ENCODE measurements at places on chromosomes 12 and 14.

DNA sequence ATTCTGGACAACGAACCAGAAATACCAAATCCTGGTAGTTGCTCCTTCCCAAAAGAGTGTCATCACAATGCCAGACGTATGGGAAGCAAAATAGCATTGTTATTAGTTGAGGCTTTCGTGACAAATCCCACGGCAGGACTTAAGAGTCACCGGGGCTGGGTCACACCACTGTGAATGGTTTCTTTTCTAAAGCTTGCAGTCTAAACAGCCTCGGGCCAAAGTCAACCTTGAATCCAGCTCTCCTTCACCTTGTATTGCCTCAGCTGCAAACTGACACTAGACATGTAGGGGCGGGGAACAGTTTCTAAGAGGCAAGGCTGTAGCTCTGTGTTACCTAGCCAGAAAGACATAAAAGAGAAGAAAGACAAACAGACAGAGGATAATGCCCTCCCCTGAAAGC lies 734.8 kb downstream of the MED13L start:
- DNase-seq, result no peak

DNA sequence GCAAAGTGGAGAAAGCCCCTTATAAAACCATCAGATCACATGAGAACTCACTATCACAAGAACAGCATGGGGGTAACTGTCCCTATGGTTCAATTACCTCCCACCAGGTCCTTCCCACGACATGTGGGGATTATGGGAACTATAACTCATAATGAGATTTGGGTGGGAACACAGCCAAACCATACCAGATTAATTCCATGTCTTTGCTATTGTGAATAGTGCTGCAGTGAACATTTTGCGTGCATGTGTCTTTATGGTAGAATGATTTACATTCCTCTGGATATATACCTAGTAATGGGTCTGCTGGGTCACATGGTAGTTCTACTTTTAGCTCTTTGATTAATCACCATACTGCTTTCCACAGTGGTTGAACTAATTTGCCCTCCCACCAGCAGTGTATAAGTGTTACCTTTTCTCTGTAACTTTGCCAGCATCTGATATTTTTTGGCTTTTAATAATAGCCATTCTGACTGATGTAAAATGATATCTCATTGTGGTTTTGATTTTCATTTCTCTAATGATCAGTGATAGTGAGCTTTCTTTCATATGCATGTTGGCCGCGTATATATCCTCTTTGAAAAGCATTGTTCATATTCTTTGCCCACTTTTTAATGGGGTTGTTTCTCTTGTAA lies 29.7 kb upstream of the SAV1 start:
- DNase-seq, result no peak

- no peak for DNase-seq
Observed at GRCh38 chr12:51897181-51897580, 9.3 kb downstream of the ANKRD33 start.

GRCh38 chr12:47874316-47874715 lies 30.5 kb downstream of the VDR start:
- DNase-seq, result no peak

GRCh38 chr14:97178781-97179180 lies 381.6 kb downstream of the VRK1 start:
- no peak for DNase-seq

DNA sequence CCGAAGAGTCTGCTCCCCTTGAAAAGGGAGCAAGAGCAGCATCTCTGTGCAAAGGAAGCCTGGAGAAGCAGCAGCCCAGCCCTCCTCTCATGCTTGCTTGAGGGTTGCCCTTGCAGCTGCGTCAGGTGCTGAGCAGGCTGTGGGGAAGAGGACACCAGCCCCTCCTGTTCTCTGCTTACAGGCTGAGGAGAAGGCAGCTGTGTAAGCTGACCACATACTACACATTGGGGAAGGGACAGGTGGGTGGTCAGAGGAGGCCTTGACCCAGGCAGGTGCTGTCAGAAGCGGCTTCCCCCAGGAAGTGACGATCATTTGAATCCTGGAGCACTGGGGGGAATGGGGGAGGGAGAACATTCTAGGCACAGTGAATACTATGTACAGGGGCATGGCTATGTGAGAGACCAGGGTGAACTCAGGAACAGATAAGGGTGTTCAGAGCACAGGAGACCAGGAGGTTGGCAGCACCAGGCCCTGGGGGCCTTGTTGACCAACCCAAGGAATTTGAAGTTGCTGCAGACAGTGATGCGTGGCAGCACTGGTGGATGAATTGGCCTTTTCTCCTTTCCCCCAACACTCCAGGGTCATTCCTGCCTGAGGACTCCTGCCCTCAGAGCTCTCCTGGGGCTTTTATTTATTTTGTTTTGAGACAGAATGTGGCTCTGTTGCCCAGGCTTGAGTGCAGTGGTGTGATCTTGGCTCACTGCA lies 2.7 kb upstream of the KLC1 start:
- DNase-seq, result no peak

DNA sequence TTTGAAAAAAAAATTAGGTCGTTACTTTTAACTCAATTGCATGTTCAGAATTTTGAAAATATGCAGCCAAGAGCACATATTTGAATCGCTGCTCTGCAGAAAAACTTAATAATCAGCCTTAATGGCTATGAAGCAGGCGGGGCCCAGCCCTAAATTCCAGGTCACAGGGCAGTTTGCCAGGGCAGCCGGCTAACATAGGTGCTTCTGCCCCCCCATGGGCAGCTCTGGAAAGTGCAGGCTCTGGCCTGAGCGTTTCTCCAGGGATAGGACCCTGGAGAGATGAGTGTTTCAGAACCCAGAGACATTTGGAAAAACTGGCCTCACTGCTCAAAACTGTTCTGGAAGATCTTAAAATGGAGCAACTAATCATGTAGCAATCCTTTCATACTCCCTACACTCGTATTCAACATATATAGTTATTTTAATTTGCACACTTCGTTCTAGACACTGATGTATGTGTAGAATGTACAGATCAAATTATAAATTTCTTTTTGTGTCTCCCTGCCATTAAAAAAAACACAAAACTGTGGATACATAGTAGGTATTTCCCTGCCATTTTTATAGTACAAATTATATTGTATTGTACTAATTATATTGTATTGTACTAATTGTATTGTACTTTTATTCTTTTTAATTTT lies 26.0 kb upstream of the PTGR2 start:
- DNase-seq, result peak; percentile 56

- DNase-seq, result peak; percentile 29
Observed at GRCh38 chr12:122356192-122356635, 66.3 kb downstream of the CLIP1 start.

GRCh38 chr14:22505697-22506377 lies 83.2 kb downstream of the DAD1 start:
- no peak for DNase-seq

DNA sequence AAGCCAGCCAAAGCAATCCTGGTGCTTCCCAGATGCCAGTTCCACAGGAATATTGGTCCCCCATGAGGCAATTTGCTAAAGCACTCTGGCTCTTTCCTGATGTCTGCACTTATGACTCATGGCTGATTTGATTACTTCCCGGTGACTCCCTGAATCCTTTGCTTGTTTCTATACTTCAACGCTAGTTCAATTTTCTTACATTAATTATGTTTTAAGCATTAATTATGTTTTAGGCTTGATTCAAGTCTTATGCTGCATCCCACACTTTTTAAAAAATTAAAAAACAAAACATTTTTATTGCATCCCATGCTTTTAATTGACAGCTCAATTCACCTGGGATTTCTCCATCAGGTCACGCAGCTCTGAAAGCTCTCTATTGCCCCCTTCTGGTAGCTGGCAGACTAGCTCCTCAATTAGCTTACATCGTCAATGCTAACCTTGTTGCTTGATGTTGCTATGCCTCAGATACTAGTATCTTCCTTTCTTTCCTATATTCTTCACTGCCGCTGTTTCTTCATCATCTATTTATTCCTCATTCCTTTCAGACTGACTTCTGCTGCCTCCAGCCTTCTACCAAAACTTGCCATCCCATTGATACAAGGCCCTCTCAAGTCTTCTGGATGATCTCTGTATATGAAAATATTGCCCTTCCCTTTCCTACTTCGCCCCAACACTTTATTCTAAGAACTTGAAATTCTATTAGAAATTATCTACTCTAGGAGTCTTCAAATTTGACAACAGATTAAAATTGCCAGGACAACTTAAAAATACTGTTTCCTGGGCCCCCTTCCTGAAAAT lies 32.0 kb downstream of the TSHR start:
- peak; percentile 35 for DNase-seq

GRCh38 chr14:38758661-38759060 lies 344.4 kb downstream of the SEC23A start:
- no peak for DNase-seq

DNA sequence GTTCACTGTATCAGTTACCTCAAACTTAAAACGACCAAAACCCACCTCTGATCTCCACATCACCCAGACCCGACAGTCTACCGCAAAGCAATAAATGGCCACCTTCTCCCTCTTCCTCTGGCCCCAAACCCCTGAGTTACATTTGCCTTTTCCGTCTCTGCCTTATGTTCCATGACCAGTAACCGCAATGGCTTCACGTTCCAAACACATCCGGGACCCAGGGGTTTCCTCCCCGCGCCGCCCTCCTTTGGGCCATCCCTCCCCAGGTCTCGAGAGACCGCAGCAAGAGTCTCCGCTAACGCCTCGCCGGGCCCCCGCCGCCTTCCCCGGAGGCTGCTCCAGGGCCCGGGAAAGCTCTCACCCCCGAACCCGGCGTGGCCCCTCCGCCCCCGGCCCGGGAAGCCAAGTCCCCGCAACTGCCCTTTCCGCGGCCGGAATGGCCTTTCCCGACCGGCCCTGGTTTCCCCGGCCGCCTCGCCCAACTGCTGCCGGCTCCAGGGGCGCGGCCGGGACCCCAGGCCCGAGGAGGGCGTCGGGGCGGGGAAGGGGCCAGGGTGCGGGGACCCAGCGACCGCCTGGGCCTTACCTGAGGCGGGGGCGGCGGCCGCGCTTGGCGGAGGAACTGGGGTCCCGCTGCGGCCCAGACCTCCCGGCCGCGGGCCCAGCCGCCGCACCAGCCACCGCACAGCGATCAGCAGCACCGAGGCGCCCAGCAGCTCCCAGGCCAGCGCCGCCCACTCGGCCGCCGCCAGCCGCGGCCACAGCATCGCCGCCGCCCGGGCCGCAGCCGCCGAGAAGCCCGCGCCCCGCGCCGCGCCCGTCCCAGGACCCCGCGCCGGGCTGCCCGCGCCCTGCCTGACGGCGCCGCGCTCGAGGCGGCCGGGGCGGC lies at the start of gene ANKLE2:
Gene ANKLE2, minus strand, starts transcription at position 801 of the 889 bp plus-strand sequence. Its CDS starts 34 bp downstream, at position 767.
- DNase-seq, result peak; percentile 37

GRCh38 chr12:23895792-23896218 lies 53.7 kb downstream of the SOX5 start:
- DNase-seq, result no peak

DNA sequence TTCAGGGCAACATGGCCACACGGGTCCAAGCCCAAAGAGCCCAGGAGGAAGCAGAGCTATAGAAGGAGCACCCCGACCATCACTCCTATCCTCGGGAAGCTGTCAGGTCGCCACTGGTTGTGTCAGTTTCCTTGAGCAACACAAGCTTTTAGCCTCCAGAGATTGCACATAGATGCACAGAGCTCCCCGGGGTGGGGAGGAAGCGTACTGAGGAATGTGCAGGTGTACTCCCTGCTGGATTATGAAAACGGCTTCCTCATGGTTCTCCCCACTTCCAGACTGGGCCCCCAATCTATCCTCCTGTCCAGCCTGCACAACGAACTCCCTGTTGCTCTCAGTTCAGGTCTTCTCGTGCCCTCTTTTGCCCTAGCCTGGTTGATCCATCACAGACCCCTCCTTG lies 30.3 kb upstream of the IRF2BPL start:
- DNase-seq, result no peak

DNA sequence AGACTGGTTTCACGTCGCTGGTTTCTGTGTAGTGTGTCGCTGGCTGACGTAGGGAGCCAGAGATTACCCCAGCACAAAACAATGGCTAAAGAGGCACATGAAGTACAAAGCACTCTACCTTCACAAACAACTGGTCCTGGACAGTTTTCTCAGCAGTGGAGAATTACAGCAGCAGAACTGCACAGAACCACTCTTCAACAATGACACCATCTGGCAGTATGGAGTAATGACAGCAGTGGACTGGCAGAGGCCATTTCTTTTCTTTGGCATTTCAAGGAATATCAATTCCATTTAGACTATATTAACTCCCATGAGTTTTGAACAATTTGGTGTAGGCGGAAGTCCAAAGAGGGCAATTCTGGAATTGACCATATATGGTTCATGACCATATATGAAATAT lies 1074.1 kb downstream of the AACS start:
- no peak for DNase-seq

DNA sequence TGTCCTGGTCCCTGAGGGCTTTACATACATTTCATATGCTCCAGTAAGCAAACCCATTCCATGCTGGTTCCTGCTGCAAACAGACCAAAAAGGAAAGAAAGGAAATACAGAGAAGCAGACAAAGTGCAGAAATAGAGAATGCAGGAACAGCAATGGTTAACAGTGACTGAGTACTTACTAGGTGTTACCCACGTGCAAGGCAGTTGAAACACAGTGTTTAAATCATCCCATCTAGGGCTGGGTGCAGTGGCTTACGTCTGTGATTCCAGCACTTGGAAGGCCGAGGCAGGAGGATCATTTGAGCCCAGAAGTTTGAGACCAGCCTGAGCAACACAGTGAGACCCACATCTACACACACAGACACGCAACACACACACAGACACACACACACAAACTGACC lies 21.2 kb upstream of the NINJ2 start:
- no peak for DNase-seq

DNA sequence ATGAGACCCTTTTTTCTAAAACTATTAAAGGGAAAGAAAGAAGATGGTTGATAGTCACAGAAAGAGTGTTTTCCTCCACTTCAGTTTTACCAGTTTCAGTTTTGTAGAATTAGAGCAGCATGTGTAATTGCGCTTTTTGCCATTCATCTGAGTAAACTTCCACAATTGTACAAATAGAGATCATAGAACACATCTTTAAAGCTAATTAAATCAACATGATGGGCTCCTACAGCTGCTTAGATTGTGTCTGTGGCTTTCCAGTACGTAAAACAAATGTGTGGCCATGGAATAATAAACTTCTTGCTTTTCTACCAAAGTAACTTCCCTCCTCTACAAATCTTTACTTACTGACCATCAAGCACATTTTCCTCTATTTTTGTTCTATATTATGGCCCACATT lies 84.2 kb upstream of the LRIG3 start:
- DNase-seq, result no peak

- DNase-seq, result no peak
Observed at GRCh38 chr14:41604721-41605531, 1.8 kb upstream of the LRFN5 start.

DNA sequence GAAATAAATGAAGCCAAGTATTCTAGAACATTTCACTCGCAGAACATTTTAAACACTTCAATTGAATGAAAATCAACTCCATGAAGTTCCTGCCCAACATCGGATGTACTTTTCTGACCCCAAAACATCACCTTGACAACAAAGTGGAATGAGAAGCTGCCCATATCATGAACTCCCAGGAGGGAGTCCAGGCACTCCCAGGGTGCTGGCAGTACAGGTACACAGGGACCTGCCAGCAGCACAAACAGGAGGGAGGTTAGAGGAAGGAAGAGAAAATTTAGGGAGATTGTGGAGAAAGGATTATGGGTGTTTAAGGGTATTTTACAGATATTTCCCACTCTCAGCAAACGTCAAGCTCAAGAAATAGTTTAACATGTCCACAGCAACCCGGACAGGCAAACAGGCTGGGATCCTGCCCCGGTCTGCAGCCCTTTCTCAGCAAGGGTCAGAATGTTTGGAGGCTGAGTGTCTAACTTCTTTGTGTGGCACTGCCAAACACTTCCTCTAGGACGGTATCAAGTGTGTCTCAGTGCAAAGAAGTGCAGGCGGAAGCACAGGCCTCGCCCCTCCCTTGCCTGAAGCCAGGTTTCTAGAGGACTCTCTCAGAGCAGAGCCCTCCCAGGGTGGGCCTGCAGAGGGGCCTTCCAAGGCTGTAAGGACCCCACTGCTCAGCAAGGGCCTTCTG lies 72.2 kb downstream of the SETD3 start:
- no peak for DNase-seq

Measured in stimulated activated CD8-positive, alpha-beta memory T cell treated with anti-CD3 and anti-CD28 coated beads, Interleukin-4, amount 100 ng/mL, for 4 hours (primary cell).